ENCODE measurements at places on chromosomes 3 and 15.

GRCh38 chr3:29318251-29318650 lies 37.4 kb downstream of the RBMS3 start:
- DNase-seq: no peak

DNA sequence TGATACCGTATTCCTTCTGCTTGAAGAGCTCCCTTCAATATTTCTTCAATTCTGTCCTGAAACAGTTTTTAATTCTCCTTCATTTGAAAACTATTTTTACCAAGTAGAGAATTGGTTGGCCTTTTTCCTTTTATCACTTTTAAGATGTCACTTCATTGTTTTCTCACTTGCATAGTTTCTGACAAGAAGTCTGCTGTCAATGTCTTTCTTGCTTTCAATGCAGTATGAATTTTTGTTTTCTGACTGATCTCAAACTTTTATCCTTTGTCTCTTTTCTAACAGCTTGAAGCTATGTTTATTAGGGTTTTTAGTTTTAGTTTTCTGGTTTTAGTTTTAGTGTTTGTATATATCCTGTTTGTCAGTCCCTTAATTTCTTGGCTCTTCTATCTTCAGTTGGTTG lies 364.8 kb upstream of the TPRG1 start:
- DNase-seq: no peak

- DNase-seq: no peak
Measured at GRCh38 chr15:83324799-83325198, 40.3 kb upstream of the BNC1 start.

DNA sequence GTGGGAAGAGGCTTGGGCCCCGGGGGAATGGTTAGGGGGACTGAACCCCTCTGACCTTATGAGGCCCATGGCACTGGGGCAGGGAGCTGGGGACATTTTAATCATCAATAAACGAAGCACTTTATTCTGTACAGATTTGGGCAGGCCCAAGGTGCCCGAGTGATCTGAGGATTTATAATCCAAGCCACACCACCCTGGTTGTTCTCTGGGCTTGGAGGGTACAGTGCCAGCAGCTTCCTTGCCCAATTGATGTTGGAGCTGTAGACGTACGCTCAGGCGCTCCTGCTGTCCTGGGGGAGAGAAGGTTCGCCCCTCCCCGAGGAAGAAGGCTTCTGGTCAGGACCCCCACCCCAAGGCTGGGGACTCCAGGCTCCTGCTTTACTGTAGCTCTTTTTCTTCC lies 12.5 kb downstream of the ZBTB47 start:
- no peak for DNase-seq

- no peak for DNase-seq
Measured at GRCh38 chr3:196962108-196962929, 6.3 kb downstream of the PIGZ start.

GRCh38 chr15:81869161-81869954 lies 176.5 kb downstream of the MEX3B start:
- DNase-seq: no peak

DNA sequence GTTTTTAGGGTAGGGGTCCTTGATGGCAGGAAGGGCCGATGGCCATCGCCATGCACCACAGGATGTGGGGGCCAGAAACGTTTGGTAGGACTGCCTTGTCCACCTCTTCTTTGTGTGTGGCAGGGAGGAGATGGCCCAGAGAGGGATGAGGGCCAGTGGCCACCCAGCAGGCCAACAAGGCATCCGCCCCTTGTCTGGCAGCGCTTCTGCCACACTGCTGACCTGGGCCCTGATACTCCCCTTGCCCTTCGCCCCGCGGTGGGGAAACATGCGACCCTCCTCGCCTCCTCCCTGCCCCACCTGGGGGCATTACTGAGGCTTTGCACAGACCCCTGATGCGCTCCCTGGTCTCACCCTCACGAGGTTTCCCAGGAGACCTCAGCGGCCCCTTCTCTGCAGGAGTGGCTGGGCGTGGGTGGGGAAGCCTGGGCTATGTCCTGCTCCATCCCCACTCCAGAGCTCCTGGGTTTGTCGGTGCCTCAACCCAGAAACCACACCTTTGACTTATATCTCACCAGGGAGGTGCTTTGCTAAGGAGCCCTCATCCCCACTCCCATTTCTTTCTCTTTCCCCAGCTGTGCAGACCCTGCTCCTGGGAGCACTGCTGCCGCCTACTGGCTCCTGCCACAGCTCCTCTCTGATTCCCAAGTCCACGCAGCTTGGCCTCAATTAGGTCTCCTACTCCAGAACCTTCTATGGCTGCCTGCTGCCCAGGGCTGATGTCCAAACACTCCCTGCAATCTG lies 38.7 kb downstream of the FEM1B start:
- no peak for DNase-seq

DNA sequence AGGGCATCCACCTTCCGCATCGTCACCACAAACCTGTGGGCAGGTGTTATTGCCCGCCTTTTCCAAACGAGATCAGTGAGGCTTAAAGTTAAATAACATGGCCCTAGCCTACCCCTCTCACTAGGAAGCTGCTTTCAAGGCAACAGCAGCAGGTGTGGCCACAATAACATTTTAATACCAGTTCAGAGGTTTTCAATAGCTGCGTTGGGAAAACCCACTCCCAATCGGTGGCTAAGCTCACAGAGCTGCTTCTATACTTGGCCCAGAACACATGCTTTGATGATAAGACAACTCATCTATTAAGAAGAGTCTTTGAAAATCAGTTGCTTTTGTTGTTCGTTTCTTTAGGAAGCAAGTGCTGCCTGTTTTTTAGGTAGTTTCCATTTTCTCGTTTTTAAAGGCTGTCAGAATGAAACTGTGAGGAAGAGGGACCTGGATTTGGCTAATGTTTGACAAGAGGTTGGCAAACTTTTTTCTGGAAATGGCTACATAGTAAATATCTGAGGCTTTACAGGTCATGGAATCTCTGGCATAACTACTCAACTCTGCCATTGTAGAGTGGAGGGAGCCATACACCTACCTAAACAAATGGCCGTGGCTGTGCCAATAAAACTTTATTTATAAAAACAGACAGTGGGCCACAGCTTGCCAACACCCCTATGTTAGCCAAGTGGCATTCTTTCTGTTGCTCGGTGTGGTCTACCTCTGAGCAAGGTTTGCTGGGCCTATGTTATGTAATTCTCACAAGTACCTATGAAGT lies 179.6 kb downstream of the FEZF2 start:
- no peak for DNase-seq
